Mammary epithelial cell (primary cell): ENCODE measurements at places on chromosomes 4 and X.
A peak's percentile ranks its signal among the peaks of the same experiment; 100 is the strongest.

- no peak for DNase-seq
Observed at GRCh38 chrX:152958047-152958446, 35.9 kb downstream of the PNMA5 start.

GRCh38 chr4:673349-674091, 556 bp downstream of the ATP5ME start:
- no peak for DNase-seq

DNA sequence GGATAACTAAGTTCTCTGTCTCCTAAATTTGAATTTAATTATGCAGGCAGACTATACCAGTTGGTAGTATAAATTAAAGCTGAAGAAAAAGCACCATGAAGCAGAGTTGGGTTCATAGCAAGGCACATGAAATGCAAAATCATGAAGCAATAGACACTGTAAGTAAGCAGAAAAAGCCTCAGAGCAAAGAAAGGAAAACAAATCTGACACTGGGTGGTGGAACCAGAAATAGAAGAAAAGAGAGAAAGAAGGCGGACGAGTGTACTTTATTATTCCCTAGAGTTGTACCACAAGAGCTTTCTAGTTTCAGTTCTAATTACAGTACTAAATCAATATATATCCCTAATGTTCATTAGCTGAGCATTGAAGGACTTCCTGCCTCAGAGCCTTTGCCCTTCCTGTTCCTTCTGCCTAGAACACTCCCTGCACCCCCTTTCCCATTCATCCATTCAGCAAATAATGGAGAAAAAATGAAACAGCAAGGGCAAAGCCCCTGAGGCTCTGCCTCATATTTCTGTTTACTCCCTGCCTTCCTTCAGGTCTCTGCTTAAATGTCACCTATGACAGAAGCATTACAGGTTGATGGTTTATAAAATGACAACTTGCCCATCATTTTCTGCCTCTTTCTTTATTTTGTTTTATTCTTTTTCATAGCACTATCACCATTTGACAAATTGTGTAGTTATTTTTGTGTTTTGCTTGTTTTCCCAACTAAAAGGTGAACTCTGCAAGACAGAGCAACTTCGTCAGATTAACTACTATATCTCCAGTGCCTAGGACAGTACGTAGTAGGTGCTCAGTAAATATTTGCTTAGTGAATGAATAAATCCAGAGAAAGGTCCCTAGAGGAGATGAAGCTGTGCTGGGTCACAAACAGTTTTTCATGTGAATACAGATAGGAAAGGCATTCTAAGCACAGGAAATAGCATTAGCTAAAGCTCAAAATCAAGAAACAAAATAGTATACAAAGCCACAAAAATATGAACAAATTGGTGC, 154.0 kb upstream of the RASGEF1B start:
- no peak for DNase-seq

GRCh38 chrX:7261672-7262332, 113.8 kb upstream of the PUDP start:
- no peak for DNase-seq

GRCh38 chr4:89072921-89073320, 15.9 kb upstream of the FAM13A start:
- DNase-seq = no peak

DNA sequence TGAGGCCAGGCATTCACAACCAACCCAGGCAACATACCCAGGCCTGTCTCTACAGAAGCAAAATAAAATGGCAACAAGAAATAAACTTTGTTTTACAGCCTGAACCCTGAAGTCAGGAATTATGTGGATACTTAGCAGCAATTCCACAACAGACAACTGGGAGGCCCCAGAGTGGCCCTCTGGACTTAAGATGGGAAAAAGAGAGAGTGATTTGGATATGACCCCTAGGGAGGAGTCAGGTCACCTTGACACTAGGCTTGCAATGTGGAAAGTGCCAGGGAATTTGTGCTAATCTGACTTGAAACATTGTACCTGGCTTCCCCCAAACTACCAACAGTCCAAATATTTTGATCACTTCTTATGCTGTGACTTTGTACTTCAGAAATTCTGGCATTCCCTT, 193.1 kb downstream of the PARM1 start:
- DNase-seq = no peak

GRCh38 chr4:69838977-69839376, 21.0 kb downstream of the SULT1E1 start:
- DNase-seq = no peak

- DNase-seq = peak; percentile 49
Observed at GRCh38 chr4:147160908-147161513, 215.3 kb upstream of the TTC29 start.

DNA sequence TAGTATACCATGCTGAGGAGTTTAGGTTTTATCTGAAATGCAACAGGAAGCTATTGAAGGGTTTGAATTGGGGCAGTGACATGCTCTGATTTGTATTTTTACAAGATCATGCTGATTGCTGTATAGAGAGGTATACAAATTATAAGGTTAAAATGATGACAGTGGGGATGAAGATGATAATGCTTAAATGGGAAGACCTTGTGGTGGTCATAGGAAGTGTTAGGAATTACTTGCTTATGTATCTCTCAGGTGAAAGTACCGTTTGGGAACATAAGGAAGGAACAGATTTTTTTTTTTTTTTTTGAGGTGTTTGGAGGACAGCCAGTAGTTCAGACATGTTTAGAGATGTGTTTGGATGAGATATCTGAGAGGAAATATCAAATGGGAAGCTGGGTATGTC, 5.0 kb downstream of the BMP2K start:
- no peak for DNase-seq

GRCh38 chr4:79017481-79017880, 78.2 kb upstream of the PAQR3 start:
- no peak for DNase-seq

GRCh38 chr4:173520921-173521466, 9.0 kb downstream of the HAND2 start:
- no peak for DNase-seq

GRCh38 chr4:568962-569361, 7.1 kb downstream of the TMEM271 start:
- no peak for DNase-seq

GRCh38 chrX:39678914-39679313, 418.8 kb downstream of the BCOR start:
- no peak for DNase-seq

DNA sequence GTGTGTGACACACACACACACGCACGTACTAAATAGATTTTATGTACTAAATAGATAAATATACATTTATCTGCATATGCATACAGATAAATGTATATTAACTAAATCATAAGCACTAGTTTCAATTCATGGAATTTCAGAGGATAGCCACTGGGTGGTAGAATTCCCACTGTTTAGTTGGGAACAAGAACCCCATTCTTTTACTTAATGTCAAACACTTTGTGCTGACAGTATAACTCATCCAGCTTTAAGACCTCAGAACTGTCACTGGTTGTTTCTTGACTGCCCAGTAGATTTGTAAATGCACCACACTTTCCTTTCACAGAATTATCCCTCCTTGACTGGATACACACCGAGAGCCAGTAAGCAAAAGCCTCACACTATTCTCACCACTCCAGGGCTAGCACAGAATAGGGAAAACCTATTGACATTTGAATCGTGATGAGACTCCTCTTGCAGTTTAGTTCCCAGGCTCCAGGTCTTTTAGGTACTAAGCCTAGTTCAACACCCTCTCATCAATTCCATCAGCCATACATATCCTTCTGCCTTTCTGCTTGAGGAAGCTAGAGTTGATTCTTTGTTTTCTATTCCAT, 32.4 kb downstream of the PPARGC1A start:
- DNase-seq = peak; percentile 9

DNA sequence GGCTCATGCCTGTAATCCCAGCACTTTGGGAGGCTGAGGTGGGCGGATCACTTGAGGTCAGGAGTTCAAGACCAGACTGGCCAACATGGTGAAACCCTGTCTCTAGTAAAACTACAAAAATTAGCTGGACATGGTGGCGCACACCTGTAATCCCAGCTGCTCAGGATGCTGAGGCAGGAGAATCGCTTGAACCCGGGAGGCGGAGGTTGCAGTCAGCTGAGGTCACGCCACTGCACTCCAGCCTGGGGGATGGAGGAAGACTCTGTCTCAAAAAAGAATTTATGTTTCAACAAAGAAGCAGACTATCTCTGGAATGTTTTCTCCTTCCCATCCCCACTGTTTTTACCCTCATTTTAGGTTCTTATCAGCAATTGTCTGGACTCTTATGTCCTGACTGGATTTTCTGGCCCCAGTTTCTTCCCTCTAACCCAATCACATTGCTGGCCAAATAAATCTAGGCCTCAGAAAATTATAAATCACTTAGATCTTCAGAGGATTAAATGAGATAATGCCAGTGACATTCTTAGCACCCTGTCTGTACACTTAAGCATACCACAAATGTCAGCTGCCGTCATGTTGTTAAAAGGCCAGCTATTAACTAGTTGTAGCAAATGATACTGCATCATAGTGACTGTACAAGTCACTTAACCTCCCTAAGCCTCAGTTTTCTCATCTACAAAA, 44.9 kb upstream of the PRSS48 start:
- no peak for DNase-seq

GRCh38 chrX:119539872-119540271, 25.3 kb downstream of the STEEP1 start:
- DNase-seq = no peak

DNA sequence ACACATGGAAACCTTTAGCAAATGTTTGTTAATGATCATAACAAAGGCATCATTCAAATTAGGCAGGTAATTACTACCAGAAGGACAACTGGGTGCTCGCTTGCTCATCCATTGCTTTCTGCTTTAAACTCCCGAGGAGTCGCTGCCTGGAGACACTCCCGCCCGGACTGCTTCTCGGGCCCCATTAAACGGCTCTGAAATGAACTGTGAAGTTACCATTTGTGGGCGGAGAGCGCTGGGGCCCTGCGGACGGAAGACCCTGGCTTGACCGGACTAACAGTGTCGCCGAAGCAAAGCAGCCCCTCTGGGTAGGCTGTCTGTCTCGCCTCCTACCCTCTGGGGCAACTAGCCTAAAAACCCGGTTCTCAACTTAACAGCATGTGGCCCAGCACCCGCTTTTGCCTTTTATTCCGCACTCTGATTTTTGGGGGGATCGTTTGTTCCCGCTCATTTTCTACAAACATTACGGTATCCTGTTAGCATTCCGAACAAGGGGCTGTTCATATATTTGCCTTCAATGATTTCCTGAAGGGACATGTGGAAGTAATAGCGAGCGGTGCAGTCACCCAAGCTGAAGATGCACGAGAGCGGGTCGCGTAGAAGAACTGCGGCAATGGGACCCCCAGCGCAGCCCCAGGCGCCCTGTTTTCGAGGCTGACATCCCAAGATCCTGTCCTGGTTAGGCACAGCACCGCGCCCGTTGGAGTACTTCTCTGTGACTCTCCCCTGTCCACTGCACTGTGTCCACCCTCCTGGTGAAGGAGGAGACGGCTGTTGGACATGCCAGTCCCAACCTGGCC, 1.6 kb upstream of the PDGFRA start:
- peak; percentile 67 for DNase-seq

DNA sequence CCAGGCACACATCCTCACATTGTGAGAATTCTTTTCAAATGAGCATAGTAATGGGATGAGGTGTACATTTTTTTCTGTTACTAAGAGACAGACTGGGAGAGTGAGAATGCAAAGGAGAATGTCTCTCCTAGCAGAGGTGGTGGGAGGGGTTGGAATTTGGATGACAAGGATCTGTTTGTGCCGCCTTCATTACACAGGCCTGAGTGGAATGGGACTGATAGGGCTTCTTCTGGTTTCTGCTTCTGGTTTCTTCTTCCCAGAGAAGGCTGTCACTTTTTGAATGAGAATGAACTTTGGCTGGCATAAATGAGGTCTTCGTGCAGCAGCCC, 55.4 kb downstream of the C4orf51 start:
- peak; percentile 95 for DNase-seq

GRCh38 chr4:7173841-7174449, 18.4 kb upstream of the SORCS2 start:
- DNase-seq = no peak

- DNase-seq = no peak
Observed at GRCh38 chr4:56425518-56425917, 9.9 kb downstream of the PPAT start.

DNA sequence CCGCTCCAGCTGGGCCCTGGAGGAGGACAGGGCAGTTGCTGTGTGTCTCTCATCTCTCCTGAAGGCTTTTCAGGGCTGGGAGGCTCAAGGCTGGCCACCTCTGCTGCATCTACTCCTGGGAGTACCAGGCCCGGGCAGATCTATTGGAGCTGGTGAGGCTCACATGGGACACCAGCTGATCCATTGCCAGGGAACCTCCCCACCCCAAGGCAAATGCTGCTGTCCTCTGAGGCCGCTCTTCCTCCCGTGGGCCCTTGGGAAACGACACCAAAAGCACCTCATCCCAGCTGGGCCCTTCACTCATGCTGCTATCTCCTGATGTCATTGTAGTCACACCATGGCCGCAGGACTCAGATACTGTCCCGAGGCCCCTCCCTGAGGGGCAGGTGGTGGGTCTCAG, 3.6 kb downstream of the UBL4A start:
- no peak for DNase-seq

- DNase-seq = no peak
Observed at GRCh38 chr4:144970597-144970996, 127.4 kb downstream of the ANAPC10 start.

- peak; percentile 54 for DNase-seq
Observed at GRCh38 chr4:124713185-124713592, 657 bp upstream of the ANKRD50 start.

GRCh38 chr4:121477480-121477879, 96.7 kb upstream of the QRFPR start:
- no peak for DNase-seq

- no peak for DNase-seq
Observed at GRCh38 chrX:15401378-15401777, 17.2 kb upstream of the VEGFD start.

- DNase-seq = no peak
Observed at GRCh38 chrX:103685396-103685795, 1.1 kb downstream of the MORF4L2 start.

GRCh38 chrX:55490121-55490520, 473 bp upstream of the USP51 start:
- DNase-seq = no peak

- DNase-seq = no peak
Observed at GRCh38 chr4:142231787-142232186, 595.4 kb downstream of the IL15 start.

- DNase-seq = peak; percentile 26
Observed at GRCh38 chr4:11446155-11446811, 17.6 kb upstream of the HS3ST1 start.

- peak; percentile 6 for DNase-seq
Observed at GRCh38 chr4:77074381-77074831, 1.4 kb downstream of the CCNI start.

GRCh38 chrX:45295259-45295986, 94.7 kb upstream of the DIPK2B start:
- peak; percentile 46 for DNase-seq

GRCh38 chrX:8971116-8971515, 62.8 kb downstream of the FAM9B start:
- peak; percentile 17 for DNase-seq
